ENCODE measurements at places on chromosomes 6 and 20.

- DNase-seq: no peak
Measured at GRCh38 chr6:168004023-168004422, 6.6 kb downstream of the KIF25 start.

GRCh38 chr6:131368198-131368911, 204.7 kb upstream of the ARG1 start:
- peak; percentile 7 for DNase-seq

GRCh38 chr20:49603209-49603627, 35.3 kb upstream of the PTGIS start:
- DNase-seq: no peak

- no peak for DNase-seq
Measured at GRCh38 chr6:130577178-130577919, 211.5 kb downstream of the TMEM200A start.

- DNase-seq: no peak
Measured at GRCh38 chr6:170116636-170117035, 174.2 kb downstream of the DLL1 start.

- no peak for DNase-seq
Measured at GRCh38 chr20:64254571-64255360, 782 bp upstream of the PCMTD2 start.

DNA sequence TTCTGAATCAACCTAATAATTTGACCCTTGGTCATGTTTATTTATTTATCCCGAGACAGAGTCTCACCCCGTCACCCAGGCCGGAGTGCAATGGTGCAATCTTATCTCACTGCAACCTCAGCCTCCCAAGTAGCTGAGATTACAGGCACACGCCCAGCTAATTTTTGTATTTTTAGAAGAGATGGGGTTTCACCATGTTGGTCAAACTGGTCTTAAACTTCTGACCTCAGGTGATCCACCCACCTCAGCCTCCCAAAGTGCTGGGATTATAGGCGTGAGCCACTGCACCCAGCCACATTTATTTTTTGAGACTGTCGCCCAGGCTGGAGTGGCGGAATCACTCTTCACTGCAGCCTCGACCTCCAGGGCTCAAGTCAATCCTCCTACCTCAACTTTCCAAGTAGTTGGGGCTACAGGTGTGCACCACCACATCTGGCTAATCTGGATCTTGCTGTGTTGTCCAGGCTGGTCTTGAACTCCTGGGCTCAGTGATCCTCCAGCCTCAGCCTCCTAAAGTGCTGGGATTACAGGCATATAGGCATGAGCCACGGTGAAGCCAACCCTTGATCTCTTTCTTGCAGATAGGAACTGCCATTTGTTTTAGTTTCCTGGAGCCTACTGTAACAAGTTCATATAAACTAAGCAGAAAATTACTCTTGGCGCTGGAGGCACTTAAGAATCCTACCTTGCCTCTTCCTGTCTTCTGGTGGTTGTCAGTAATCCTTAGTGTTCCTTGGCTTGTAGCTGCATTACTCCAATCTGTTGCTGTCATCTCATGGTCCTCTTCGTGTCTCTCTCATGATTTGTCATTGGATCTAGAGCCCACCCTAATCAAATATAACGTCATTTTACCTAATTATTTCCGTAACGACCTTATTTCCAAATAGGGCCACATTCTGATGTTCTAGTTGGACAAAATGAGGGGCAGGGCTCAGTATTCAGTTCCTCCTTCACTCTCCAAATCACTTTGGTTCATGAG, 2.3 kb downstream of the RPS18 start:
- DNase-seq: no peak

DNA sequence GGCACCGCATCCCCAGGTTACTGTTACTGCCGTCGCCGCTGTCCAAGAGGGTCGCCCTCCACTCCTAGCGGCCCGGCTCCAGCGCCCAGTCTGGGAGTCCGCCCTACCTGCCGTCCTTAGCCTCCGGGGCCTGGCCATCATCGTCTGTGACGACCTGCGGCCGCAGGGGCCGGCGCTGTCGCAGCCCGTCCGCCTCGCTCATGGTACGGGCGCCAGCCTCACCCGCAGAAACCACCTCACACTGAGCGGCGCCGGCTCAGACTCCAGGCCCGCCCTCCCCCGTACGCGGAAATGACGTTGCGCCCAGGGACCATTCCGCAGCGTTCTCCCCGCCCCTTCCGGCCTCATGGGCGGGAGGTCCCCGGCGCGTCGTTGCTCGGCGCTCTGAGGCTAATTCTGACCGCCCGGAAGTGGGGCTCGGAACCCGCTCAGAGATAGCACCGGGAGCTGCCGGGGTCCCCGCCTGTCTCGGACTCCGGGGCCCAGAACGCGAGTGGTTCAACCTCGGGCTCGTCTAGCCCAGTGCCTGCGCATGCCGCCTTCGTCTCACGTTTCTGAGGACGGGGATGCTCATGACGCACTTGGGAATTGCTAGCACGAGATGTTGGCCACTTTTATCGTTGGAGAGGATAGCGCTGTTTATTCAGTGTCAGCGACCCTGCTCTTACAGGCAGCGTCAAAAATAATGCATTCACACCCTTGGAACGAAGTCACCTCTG, at the start of gene APMAP:
TSS of gene APMAP (minus strand) at position 265 of the 719 bp plus-strand sequence. CDS start at position 202, 63 bp downstream.
- DNase-seq: peak; percentile 86

DNA sequence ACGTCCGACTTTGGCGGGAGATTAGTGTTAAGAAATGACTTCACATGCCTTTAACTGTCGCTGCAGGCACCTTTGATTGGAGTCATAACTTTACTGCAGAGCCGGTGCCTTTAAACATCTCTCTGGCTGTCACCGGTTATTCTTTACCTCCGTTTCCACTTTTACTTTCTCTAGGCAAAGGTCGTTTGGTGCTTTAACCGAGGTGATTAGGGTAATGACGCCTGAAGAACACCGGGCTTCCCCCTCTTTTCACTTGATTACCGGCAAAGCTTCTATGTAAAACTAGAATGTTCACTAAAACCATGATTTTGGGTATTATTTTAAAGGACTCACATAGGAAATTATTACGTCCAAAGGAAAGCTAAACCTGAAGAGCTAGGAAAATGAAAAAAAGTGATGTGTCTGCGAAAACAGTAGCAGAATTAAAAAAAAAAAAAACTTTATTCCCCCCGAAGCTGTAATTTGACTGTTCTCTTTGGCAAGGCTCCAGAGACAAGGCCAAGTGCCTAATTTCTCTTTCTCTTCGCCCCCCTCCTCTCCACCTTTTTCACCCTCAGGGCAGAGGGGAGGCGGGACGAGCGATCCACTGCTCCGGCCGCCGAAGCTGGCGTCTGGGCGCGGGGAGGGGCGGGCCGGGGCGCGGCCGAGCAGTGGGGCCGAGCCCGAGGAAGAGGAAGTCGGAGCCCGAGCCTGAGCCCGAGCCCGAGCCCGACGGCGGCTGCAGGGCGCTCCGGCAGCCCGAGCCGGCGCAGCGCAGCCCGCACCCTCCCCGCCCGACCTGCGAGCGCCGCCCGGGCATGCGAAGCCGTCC, at the start of gene PLEKHG1:
TSS of gene PLEKHG1 (plus strand) at position 687 of the 811 bp plus-strand sequence. CDS start 133,797 bp downstream, outside the sequence.
- no peak for DNase-seq

DNA sequence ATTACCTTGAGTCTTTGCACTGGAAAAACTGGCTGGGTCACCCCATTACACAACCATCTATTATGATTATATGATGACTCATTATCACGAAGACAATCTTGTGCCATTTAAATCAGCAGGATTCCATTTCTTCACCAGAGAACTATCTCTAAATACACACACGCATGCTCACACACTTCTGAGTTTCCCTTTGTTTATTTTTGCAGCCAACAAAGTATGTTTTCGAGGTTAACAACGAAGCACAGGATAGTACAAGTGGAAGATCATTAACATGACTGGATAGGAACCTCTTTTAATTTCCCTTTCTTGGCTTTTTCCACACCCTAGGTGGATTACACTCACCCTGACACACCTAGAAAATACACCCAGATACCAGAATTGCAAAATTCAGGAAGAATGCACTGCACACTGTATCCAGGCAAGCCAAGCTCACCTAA, 18.9 kb downstream of the PERP start:
- DNase-seq: no peak

- no peak for DNase-seq
Measured at GRCh38 chr6:1378065-1379016, 11.0 kb upstream of the FOXF2 start.

GRCh38 chr6:136362421-136363356, 73.0 kb upstream of the BCLAF1 start:
- no peak for DNase-seq

- DNase-seq: no peak
Measured at GRCh38 chr20:25015986-25016385, 23.4 kb upstream of the APMAP start.

GRCh38 chr6:132865364-132865763, 51.0 kb downstream of the RPS12 start:
- DNase-seq: no peak

DNA sequence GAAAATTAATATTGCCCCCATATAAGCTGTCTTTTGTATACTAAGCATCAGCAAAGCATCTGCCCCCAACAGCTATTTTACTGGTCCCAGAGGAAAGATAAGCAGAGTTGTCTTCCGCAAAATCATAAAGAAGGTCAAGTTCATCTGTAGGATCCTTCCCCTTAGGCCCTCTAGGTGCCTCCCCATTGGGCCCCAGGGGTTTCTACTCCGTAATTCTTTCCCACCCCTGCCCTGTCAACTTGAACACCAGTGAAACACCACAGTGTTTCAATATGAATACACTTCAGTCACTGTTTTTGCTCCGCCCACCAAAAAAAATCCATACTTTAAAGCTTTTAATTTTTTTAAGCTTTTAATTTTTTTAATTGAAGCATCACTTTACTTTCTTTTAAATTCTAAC, 159.2 kb downstream of the ATXN1 start:
- no peak for DNase-seq

GRCh38 chr20:9200620-9201019, 131.7 kb downstream of the PLCB4 start:
- DNase-seq: no peak

GRCh38 chr20:59403962-59404314, 103.5 kb downstream of the EDN3 start:
- no peak for DNase-seq

DNA sequence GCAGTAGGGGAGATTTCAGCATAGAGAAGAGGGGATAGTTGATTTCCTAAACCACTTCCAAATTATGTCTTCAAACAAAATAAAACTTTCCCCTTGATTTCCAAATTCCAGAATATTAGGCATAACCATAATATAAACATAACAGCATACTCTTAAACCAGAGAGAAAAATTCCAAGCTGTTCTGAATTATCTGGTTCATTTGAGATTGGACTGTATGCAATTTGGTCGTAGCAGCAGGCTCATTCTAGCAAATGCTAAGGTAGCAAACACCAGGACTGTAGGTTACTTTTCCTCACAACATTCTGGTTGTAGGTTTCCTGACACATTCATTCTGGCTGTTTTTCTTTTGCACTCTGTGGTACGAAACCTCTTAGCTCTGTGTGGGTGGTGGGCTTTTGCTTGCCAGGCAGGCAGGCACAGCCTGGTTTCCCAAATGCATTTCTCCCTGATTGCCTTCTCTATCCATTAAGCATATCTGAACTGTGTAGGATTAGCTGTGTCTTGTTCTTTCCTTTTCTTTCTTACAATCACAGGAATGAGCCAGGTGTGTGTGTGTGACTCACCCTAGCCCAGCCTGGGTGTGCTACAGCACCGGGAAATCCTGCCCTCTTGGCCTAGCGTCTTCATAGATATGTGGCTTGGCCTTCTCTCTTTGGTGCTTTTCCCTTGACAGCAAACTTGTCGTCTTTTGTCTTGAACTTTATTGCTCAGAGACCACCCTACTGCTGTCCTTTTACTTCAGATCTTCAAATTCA, 77.1 kb downstream of the JARID2 start:
- no peak for DNase-seq

- no peak for DNase-seq
Measured at GRCh38 chr6:151721146-151721545, 86.3 kb upstream of the ESR1 start.

GRCh38 chr6:99790679-99791078, 184.0 kb downstream of the PRDM13 start:
- no peak for DNase-seq

DNA sequence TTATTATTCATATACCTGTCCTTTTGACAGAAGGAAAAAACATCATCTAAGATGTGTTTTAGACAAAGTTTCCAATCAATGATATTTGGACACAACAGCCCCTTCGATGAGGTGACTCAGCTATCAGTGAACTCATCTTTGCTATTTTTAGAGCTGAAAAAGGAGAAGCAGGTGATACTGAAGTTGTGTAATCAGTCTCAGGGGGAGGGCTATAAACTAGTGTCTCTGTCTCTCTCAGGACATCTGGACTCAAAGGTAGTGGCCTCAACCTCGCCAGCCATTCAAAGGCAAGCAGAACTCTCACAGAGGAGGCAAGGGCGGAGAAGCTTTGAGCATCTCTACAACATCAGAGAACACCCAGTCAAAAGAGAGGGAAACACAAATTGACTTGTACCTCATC, 135.4 kb downstream of the BFSP1 start:
- no peak for DNase-seq

- DNase-seq: no peak
Measured at GRCh38 chr20:46894971-46895905, 595 bp downstream of the EYA2 start.

DNA sequence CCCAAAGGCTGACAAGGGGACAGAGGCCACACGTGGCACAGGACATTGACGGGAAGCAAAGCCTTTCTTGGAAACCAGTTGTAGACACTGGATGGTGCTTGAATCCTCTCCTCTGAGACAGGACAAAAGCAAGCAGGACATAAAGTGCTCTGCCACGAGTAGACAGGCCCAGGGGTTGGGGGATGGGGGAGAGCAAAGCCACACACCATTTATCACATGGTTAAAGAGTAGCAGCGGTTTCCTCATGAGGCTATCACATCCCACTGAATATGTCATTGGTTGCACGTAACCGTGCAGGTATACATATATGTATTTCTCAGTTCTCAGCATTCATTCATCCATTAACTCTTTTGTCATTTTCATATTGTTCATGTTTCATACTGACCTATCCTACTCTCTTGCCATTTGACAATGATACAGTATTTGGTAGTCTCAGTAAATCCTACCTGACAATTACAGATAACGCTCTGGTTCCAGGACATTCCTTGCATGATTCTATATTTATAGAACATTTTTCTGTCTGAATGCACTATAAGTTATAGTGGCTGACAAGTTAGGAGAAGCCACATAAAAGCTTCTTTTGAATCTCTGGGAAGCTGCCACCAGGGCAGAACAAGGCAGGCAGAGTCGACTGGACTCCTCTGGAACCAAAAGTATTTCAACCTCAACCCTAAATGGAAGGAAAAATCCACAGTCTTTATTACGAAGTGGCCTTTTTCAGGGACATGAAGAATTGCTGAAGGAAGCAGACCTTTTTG, 23.5 kb downstream of the METTL24 start:
- no peak for DNase-seq

GRCh38 chr20:50680105-50680960, 11.0 kb downstream of the RIPOR3 start:
- DNase-seq: no peak

- DNase-seq: no peak
Measured at GRCh38 chr6:135861189-135861588, 9.7 kb downstream of the PDE7B start.

Measured in NCI-H446 treated with DMSO at 0.1 percent for 48 hours (cell line).